ENCODE measurements at places on chromosomes 7 and 10.
A peak's percentile ranks its signal among the peaks of the same experiment; 100 is the strongest.

- DNase-seq: no peak
These were observed 51.9 kb upstream of the VIPR2 start for GRCh38 chr7:159196584-159196983.

DNA sequence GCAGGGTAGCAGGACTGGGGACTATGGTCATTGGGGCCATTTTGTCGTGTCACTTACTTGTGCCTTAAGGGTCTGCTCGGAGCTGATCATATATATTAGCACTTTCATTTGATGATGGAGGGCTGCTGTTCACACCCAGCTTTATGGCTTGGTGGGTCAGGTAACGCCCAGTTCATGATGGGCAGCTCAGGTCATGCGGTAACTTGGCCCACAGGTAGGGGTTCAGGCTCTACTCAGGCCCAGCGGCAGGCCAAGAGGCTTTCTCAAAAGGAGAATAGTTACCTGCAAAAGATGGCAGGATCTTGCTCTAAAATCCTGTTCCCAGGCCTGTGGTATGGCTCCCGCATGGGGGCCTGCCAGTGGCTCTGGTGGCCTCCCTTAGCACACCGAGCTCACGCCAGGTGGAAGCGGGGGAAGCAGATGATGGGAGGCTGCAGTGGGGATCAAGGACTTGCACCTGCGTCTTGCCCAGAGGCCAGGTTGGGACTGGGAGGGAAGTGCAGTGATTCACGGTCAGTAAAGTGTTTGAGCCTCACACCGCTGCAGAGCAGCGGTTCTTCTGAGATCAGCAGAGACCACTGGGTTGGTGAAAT lies 109.5 kb downstream of the ADCY1 start:
- no peak for DNase-seq

DNA sequence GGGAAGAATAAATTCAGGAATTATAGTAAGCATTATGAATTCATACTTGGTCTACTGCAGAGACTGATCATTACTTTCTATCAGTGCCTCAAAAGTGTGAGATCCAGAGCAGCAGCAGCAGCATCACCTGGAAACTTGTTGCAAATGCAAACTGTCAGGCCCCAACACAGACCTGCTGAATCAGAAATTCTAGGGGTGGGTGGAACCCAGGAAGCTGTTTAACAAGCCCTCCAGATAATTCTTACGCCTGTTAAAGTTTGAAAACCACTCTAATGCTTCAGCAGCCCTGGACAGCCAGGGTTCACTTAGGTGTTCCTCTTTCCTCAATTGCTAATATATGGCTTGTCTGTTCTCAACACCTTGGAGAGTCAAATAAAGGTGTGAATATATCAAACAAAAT lies 19.5 kb downstream of the CACUL1 start:
- no peak for DNase-seq

DNA sequence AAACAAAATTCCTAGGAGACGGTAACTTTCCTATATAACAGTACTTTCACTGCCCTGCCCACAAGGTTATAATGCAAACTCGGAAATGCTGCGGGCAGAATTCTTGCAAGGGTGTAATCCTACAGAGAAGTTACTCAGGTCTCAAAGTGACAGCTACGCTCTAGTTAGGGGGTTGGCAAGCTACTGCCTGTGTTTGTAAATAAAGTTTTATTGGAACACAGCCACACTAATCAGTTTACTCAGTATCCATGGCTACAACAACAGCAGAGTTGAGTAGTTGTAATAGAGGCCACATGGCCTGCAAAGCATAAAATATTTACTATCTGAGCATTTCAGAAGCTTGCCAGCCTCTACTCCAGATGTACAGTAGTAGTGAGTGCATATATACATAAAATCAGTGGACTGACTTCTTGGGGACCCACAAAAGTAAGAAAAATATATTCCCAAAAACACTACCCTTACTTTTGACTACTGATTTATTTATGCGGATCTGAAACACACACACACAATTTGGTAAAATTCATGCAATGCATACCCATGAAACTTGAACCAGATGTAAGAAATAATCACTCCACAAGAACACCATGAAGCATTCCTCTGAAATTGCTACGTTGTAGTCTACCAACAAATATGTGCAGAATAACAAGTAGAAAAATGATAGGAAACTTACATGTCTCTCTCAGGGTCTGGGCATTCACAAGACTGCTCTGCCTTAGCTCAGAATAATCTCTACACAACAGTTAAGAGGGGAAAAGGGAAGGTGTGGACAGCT lies 53.0 kb downstream of the SMURF1 start:
- DNase-seq: no peak

GRCh38 chr10:109770663-109771062 lies 152.6 kb downstream of the XPNPEP1 start:
- no peak for DNase-seq

- no peak for DNase-seq
These were observed 410.8 kb upstream of the PODXL start for GRCh38 chr7:131967216-131967730.

DNA sequence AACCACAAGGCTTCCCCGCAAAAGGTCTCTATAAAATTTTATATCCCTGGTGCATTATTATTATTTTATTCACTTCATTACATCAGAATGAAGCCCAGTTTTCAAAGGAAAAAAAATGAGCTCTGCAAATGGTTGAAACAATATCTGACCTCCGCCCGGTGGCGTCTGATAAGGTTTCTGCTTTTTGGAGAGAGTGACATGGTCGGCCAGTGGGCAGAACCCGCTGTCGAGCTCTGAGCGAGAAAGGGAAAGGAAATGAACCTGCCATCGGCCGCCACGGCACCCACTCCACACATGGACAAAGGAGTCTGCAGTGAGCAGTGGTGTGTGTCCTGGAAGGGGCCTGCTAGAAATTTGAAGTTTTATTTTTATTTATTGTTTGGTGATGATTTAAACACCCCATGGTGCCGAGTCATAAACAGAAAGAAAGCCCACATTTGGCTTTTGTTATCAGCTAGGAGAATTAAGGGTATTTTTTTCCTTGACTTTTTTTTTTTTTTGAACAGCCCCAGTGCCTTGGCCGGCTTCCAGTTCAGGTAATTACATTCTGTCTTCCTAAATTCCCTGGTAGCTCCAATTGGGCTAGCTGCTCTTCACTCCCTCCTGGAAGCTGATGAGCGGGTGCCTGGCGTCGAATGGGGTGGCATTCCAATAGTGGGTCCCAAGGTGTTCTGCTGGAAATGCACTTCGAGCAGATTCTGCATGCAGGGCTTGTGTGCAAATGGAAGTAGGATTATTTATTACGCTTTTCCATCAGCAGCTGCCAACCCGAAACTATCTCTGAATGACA lies 149.4 kb upstream of the MKI67 start:
- DNase-seq: no peak

DNA sequence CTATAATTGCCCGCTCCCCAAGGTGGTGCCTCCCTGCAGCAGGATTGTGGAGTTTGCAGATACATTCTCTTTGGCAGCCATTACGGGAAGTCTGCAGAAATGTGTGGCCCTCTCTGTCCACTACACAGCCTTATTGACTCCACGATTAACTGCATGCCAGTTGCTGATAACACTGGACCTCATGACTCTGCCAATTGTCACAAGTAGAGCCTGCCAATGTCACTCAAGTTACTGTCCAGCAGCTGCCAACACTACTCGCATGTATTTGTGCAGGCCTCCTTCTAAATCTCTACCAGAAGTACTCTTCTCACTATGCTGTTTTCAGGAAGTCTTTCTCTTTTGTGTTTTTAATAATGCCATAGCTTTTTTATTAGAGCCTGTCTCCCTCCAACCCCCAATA lies 128.8 kb downstream of the PPP1R3A start:
- DNase-seq: no peak

DNA sequence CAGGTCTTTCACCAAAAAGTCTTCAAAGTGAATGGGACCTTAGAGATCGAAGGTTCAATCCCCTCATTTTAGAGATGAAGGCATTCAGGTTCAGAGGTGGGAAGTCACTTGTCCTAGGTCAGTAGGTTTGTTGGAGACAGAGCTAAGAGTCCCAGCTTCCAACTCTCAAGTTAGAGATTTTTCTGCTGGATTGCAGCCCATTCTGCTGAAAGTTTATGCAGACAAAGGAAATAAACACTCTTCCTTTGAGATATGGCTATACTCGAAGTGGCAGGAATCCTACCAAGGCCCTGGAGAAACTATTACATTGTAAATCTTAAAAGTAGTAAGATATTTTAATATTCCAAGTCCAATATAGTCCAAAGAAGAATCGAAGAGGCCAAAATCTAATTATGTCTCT lies 64.4 kb downstream of the LYZL1 start:
- no peak for DNase-seq

- no peak for DNase-seq
These were observed 159.3 kb downstream of the PTPRN2 start for GRCh38 chr7:158428131-158428836.

DNA sequence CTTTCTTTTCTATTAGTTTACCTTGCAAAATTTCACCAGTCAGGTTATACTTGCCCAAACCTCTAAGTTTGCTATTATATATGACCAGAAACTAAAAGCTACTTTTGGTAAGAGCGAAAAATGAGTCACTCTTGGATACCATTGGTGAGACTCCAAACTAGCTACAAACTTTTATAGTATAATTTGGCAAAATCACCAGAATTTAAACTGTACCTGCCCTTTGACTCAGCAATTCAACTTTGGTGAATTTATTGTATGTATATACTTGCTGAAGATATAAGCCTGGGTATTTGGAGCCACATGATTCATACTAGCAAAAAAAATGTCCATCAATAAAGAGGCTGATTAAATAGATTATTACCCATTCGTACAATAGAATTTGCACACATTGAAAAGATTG lies 178.7 kb upstream of the STEAP1 start:
- no peak for DNase-seq

DNA sequence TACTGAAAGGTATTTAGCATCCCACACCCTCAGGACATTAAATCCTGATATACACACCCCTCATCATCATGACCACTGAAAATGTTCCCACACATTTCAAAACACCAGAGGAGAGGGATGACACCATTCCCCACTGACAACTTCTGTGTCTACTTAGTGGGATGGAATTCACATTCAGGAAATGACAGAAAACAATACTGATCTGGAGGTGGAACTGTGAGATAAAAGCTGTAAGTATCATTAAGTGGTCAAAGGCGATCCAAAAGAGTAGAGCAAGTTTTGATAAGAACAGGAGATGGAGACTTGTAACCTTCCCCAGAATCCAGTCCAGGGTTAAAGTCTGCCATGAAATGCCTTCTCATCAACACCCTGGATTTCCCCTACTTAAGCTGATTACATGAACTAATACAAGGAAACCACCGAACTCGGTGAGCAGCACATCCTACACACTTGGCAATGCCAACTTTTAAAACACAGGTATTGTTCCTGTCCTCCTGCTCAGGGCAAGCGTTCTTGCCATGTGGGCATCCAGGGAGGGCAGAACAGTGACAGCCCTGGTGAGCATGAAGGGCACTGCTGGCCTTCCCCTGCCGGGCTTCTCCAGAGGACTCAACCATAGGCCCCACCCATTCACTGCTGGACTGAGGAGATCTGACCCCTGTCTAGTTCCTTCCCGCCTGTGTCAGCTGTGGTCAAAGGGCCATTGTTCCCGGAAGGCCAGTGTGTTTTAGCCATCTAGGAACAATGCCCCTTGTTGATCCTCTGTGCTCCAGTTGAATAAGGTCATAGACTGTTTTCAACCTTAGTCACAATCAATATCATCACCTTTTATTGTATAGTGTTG lies 85.0 kb downstream of the SGMS1 start:
- no peak for DNase-seq

DNA sequence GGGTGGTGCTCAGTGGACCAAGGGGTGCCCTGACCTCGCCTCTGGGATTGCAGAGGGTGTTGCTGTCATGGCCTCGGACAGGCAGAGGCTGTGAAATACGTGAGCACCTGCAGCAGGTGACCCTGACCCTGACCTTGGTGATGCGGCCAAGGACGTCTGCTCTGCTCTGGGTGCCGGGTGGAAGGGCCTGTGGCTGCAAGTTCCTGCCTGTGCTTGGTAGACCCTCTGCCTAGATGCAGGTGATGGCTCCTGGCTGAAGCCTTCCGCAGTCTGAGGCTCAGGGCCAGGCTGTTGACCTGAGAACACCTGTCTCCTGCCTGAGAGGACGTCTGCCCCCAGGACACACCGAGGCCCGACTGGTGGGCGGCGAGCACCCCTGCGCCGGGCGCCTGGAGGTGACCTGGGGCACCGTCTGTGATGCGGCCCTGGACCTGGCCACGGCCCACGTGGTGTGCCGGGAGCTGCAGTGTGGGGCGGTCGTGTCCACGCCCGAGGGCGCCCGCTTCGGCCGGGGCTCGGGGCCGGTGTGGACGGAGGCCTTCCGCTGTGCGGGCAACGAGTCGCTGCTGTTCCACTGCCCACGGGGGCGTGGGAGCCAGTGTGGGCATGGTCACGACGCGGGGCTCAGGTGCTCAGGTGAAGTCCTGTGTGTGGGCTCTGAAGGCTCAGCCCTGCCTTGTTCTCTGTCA lies 4.4 kb downstream of the SCART1 start:
- no peak for DNase-seq

GRCh38 chr10:70494536-70494935 lies 16.0 kb downstream of the PALD1 start:
- no peak for DNase-seq

GRCh38 chr7:101418694-101419093 lies 56.0 kb downstream of the COL26A1 start:
- DNase-seq: no peak

GRCh38 chr10:13751191-13751764 lies 164.5 kb downstream of the PRPF18 start:
- DNase-seq: no peak

- DNase-seq: no peak
These were observed 97.2 kb downstream of the COL13A1 start for GRCh38 chr10:69898941-69899340.

DNA sequence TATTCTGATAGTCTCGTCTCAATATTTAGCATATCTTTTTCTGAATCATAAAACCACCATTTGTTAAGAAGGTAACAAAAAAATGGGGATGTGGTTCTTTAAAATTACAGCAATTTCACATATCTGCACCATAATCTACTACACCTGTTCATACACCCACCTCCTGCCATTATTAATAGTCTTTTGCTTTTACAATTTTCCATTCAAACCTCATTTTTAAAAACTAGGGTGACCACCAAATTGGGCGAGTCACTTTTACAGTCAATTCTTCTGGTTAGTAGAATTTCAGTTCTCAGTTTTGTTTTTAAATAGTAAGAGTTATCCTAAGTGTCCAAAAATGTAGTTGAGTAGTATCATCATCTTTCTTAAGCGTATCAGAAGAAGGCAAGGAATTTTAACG lies 48.4 kb upstream of the GSAP start:
- DNase-seq: no peak

- DNase-seq: no peak
These were observed 233.5 kb downstream of the CUX1 start for GRCh38 chr7:102050864-102051460.

GRCh38 chr7:134755422-134756022 lies 23.9 kb upstream of the CALD1 start:
- DNase-seq: peak; percentile 32

All from stimulated activated CD4-positive, alpha-beta T cell treated with anti-CD3 and anti-CD28 coated beads, TNF-alpha, amount 100 ng/mL, for 48 hours (primary cell).